ENCODE measurements at places on chromosomes 2 and 18.

DNA sequence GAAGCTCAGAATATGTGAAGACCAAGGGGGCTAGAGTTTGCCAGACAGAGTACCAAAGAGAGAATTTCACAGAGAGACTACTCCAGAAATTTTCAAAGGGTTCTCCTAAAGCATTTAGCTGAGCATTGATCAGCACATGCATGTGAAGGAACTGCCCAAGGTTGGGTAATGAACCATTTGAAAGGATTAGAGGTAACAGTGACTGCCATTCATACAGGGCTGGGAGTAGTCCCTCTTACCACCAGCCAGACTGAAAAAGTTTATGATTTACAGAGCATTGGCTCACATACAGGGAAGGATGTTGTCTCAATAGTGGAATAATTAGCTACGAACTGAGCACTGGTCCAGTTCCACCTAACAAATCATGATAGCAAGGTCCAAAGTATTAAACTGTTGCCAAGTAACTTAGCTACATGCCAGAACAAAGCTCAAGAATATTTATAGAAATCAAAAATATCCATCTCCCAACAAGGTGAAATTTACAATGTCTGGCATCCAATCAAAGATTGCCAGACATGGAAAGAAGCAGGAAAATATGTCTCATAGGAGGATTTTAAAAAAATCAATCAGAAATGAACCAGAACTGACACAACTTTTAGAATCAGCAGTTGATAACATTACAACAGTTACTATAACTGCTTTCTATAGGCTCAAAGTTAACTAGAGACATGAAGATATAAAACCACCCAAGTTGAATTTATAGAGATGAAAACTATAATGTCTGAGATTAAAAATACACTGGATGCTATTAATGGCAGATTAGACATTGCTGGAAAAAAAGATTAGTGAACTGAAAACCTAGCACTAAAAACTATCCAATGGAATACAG is 25.7 kb upstream of the RNF103 start:
- DNase-seq = no peak

GRCh38 chr2:101625387-101625786 is 72.1 kb upstream of the MAP4K4 start:
- DNase-seq = no peak

GRCh38 chr2:121219866-121220265 is 65.1 kb downstream of the TFCP2L1 start:
- DNase-seq = no peak

DNA sequence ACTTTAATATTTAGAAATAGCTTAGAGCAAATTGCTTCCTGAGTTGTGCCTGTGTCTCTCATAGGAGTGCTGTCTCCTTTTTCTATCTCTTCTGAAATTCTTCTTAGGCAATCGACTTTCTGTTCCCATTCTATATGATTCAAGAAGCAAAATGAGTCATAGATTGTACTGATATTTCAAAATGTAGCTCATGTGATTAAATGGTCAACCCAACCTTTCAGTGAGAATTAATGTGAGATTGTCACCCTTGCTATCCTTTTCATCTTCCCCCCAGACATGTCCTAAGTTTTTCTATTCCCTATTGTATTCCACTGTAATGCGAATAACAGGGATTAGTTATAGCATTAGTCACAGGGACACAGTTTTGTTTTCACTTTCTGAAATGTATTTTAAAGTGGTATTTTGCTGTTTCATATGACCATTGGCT is 413.6 kb downstream of the THSD7B start:
- DNase-seq = no peak

DNA sequence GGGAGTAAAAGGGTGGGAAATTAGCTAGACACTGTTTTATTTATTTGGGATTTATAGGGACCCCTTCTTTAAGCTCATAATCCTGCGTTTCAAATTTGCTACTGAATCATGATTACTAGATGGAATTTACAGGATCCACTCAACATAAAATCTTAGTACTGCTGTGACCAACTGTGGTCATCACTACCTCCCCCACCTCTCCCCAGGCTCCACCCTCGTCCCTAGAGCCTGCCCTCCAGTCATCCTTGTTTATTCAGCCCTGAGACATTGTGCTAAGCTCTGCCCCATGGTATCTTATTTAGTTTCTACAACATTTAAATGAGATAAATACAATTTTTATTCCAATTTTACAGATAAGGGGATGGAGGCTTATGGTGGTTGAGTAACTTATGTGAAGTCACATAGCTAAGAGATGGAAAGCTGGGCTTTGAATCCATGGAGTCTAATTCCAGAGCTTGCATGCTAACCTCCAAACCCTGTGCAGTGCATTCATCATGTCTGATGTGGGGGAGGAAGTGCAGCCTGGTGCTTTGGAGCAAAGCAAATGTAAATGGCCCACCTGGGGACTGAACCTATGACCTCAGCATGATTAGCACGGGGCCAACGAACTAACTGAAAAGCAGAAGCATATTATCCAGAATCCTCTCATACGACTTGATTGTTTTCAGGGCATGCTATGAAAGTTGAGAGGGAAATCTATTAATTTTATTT is 502.4 kb downstream of the TMEM182 start:
- DNase-seq = no peak

Measured in dermis blood vessel endothelial cell (primary cell).